Smooth muscle cell of the brain vasculature (primary cell): ENCODE measurements at places on chromosomes 3 and 15.

- no peak for DNase-seq
Measured at GRCh38 chr15:55237219-55238130, 40.7 kb upstream of the RSL24D1 start.

GRCh38 chr3:9295007-9295406 is 45.6 kb upstream of the SRGAP3 start:
- DNase-seq, result no peak

DNA sequence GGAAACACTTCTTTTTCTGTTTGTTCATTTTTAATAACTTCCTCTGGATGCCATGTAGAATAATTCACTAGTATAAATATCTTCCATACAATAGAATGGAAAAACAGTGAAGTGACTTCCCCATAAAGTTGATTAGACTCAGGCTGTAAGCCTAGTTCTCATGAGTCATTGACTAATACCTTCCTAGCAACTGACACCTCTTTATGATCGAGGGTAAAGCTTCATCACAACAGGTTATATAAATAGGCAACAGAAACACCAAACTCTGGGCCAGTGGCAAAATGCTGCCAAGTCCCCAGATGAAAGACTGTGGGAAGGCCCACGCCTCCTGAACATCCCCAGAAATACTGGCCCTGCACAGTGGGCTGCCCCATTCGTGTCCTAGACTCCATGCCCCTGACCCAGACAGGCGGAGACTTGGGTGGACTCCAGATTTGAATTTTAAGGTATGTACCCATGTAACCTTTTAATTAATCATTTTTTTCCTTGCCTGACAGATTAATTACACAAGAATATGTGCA is 71.3 kb upstream of the TBC1D23 start:
- no peak for DNase-seq

- no peak for DNase-seq
Measured at GRCh38 chr3:183875411-183875810, 9.3 kb downstream of the PARL start.

- no peak for DNase-seq
Measured at GRCh38 chr3:126350502-126351085, 6.6 kb downstream of the KLF15 start.

GRCh38 chr15:90588427-90588826 is 58.7 kb downstream of the CRTC3 start:
- no peak for DNase-seq

GRCh38 chr15:58258501-58259292 is 120.5 kb downstream of the AQP9 start:
- no peak for DNase-seq

- no peak for DNase-seq
Measured at GRCh38 chr3:53337167-53337940, 10.0 kb downstream of the DCP1A start.

- DNase-seq, result no peak
Measured at GRCh38 chr15:69626095-69627066, 173.8 kb downstream of the RPLP1 start.

DNA sequence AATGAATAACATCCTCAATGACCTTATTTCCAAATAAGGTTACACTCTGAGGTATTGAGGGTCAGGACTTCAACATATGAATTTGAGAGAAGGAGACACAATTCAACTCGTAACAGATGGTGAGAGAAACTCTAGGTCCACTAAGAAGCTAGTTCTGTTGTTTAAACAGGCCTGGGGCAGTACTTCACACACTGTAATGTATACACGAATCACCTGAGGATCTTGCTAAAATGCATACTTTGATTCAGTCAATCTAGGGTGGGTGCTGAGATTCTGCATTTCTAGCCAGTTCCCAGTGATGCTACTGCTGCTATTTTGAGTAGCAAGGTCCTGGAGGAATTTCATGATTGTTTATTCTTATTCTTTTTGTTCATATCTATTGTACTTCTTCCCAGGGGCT is 186.8 kb downstream of the SATB1 start:
- DNase-seq, result no peak
